ENCODE measurements at places on chromosomes 6 and 20.

DNA sequence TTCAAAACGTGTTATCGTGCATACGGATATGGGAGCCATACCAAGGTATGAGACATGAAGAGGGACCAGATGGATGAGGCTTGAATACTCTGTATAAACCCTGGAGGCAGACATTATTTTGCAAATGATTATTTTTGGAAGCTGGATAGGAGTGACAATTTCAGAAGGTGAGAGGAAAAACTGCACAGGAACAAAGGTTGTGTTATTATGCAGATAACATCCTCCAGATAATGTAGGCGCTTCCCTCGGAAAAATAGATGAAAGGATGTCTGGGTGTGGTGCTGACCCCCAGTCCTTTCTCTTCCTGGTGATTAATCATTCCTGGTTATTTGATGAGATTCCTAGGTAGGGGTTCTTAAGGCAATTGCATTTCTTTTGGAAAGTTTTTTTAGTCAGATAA lies 36.4 kb upstream of the CD83 start:
- DNase-seq: no peak

GRCh38 chr20:42255821-42256220 lies 637.6 kb upstream of the CHD6 start:
- DNase-seq: no peak

DNA sequence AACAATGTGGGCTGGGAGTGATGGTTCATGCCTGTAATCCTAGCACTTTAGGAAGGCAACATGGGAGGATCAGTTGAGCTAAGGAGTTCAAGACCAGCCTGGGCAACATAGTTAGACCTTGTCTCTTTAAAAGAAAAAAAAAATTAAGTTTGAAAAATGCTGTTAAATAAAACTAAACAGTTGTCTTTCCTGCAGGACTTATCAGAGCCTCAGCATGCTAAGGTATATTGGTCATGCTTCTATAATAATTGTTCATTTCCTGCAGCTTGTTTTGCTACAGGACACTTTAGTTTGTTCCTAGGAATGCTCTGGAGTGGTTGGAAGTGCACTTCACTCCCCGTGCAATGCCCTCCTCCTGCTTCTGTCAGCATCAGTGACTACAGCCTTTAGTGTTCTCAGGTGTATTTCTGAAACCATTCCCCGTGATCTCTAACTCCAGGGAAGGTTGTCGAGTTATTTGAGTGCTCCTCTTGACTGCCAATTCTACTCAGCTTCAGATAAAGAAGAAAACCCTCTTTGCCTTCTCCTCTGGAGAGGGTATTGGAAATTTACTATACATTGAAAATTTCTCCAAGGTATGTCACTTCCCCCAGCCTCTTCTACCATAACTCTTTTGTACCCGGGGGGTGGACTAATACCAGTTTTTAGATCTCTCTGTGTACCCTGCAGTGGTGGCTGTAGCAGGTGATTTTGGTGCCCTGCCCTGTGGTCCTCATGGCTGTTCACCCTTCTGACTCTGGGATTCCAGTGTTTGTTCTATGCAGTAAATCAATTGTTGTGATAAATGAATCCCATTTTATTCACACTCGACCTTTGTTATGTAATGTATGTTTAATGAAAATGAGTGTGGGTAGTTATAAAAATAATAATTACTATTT lies 33.8 kb downstream of the NHLRC1 start:
- no peak for DNase-seq

DNA sequence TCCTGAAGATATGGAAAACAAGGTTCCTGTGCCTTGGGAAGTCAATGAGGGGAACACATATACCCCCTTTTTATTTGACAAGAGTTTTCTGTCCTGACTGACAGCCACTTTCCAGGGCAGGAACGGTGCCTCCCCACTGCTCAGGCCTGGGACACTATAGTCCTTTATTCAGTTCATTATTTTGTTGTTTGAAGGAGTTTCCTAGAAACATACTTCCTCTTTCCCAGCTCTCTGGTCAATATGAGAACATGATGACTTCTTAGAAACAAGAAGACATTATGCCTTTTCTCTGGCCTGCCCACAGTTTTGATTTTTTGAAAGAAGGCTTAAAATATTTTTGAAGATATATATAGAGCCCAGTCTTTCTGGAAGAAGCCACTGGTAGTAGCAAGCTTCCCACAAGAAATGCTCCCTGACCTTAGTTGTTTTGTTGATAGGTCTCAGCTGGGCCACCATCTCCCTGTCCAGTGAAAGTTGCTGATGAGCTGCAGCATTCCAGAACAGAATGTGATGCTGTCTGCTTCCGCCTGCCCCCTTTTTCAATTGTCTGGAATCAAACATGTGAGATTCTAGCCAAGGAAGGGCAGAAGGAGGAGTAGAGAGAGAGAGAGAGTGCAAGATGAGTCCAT lies 350.0 kb upstream of the PRND start:
- no peak for DNase-seq

DNA sequence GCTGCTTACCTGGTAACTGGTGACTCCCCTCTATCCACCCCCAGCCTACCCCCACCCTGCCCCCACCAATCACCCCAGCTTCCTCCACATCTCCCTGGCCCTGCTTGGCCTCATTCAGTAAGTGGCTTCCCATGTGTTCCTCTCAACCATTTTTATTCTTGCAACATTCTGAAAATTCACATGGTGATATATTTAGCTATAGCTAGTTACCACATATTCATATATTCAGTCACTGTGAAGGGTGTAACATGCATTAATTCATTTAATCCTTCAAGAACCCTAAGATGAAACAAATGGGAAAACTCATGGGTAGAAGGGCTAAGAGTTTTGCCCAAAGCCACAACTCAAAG lies 95.4 kb upstream of the CEP85L start:
- DNase-seq: no peak

All from H9 (cell line).